ENCODE measurements at places on chromosomes 5 and 9.

DNA sequence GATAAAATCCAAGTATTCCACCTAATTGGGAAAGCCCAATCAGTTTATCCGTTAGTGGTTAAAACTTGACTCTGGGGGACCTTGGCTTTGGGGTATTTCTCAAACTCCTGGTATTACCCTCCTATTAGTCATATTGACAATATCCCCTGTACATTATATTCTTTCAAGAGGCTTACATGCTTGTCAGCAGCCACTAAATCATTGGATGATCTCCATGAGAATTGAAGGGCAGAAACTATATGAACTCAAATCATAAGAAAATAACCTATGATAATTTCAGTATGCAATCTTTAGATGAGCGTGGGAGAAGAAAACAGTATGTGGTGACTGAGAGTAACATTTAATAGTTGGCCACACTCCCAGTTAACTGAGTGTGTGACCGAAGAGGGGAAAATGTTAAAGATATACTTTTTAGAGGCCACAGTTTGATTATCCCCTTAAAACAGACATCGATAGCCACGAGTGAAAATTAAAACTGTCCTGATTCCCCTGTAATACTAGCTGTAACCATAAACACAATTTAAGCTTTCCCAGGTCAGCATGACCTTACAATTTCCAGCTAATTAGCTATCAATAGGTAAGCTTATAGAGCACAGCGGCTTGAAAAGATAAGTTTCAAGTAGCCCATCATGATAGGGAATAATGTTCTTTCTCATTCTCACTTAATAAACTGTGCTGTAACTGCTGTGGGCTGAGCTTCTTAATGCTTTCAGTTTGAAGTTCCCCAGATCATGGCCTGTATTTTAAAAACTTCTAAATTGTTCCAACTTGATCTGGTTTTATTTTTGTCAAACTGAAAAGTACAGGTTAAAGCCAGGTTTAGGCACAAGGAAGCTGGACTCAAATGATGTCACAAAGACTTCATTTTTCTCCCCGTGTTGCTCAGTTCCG is 58.6 kb downstream of the PUM3 start:
- DNase-seq = no peak

DNA sequence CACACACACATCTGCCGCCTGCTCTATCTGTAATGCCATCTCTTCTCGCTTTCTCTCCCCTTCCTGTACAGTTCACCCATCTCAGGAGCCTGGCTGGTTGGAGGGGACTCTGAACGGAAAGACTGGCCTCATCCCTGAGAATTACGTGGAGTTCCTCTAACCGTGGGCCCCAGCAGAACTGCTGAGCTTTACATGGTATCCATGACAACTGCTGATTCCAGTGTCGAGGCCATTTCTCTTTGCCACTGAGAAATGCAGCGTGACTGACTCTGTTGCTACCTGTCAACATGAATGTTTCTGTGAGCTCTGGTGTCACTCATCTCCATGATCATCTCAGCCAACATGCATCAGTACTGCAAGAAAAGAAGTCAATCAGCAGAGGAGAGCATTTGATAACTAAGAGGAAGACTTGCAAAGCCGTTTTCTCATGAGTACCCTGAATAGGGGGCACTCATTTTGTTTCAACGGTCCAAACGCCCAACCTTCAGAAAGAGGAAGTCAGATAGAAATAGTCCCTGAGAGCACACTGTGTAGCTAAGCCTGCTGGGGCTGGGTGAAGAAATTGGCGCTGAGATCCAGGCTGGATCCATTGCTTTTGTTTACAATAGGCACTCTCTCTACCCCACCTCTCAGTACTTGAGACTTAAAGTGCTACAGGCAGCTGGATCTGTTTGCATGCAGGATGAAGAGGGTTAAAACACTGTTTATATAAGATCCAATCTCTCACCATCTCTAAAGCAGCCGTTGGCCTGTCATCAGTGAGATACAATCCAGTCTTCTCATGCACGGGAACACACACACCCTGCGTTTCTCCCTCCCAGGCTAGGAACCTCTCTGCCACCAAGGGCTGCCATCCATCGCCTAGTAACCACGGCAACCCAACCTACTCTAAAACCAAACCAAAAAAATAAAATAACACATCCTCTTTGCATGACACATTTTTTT is 180.9 kb downstream of the NR3C1 start:
- no peak for DNase-seq

GRCh38 chr5:149166591-149167100 is 25.4 kb downstream of the ABLIM3 start:
- DNase-seq = no peak

GRCh38 chr9:134474055-134474370 is 147.8 kb downstream of the RXRA start:
- no peak for DNase-seq

GRCh38 chr5:73153513-73153912 is 19.5 kb upstream of the TMEM174 start:
- DNase-seq = no peak

Data from PC-3 (cell line).